ENCODE measurements at places on chromosomes 1 and 21.
A peak's percentile ranks its signal among the peaks of the same experiment; 100 is the strongest.

- no peak for DNase-seq
Measured at GRCh38 chr1:162326559-162326958, 50.1 kb downstream of the SPATA46 start.

- no peak for DNase-seq
Measured at GRCh38 chr1:201566933-201567801, 28.2 kb downstream of the NAV1 start.

GRCh38 chr21:31721381-31721780 is 10.5 kb downstream of the SCAF4 start:
- no peak for DNase-seq

GRCh38 chr21:21119091-21119490 is 120.9 kb downstream of the NCAM2 start:
- DNase-seq, result no peak

- no peak for DNase-seq
Measured at GRCh38 chr1:94543001-94543400, 1.4 kb upstream of the F3 start.

DNA sequence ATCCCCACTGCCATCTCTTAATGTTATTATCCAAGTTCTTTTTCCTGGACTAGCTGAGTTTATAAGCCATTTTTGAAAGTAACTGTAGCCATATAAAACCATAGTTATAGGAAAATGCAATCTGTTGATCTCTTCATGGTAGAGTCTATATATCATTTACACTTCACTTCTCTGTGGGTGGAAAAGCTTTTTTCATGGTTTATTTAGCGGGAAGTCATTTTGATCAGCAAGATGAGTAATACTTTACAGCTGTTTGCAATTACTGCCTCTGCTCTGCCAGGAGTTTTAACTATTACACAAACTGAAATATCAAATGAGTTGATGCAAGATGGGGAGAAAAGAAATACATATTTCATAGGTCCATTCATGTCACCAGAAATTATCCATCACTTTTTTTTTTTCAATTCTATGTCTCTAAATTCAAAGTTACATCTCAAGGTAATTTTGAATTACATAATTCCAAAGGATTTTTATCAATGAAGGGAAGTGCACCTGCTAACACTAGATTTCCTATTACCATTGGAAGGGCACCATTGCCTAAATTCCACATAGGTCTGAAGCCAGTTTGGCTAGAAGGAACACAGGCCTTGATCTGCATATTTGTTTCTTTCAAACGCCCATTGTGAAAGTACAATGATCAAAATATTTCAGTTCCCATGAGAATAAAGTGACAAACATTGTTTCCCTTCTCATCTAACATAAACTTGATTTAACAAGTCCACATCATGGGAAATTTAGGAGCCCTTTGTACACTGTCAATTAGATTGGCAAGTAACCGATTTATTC is 296.7 kb downstream of the ZNF326 start:
- no peak for DNase-seq

GRCh38 chr1:15727021-15727420 is 9.0 kb upstream of the SLC25A34 start:
- no peak for DNase-seq

DNA sequence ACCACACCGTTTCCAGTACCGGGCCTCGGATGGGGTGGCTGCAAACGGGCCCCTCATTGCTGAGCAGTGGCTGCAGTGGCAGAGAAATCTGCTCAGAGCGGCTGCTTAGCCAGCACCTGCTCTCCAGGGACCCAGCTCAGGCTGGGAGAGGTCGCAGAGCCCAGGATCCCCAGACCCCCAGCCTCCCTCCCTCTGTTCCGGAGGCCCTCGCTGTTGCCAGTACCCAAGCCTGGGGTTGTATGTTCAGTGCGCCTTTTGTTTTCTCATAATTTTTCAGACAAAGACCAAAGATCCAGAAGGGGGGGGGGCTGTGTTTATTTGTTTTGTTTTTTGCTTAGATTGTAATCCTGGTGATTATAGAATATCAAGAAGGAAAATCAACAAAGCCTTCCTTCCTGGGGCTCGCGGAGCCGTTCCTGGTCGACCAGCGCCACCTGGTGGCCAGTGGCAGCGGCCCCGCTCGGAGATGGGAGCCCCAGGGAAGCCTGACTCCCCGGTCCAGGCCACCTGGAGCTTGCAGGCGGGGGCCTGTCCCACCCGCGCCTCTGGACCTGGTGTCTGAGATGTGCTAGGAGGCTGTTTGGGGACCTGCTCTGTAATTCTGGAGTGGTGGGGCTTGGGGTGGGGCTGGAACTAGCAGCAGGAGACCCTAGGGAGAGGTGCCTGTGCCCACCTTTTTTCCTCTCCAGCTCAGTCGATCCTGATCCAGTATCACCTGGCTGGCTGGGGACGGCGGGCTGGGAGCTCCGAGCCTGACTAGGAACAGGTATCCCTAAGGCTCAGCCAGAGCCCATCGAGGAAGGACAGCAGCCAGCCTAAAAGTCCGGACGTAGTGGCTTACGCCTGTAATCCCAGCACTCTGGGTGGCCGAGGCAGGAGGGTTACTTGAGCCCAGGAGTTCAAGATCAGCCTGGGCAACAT is 123.9 kb upstream of the VAMP3 start:
- peak; percentile 80 for DNase-seq

DNA sequence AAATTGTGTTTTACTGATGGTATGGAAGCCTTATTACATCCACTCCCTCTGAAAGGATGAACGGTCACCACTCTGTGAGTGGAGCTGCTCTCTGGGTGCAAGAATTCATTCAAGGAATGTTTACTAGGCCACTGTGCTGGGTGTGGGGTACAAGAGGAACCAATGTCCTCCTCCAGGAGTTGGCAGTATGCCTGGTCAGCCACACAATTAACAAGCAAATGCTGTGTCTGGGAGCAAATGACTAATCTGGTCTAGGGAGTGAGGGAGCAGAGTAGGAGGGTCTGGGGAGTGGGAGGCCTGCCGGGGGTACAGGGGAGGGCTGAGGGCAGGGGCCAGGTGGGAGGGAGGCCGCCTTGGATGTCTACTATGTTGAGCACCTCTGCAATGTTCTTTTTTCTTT is 27.2 kb upstream of the TDRD10 start:
- DNase-seq, result peak; percentile 80

- no peak for DNase-seq
Measured at GRCh38 chr1:40796939-40797667, 13.5 kb downstream of the KCNQ4 start.
